Stimulated activated CD4-positive, alpha-beta T cell treated with anti-CD3 and anti-CD28 coated beads, Interleukin-12 subunit alpha, Interleukin-12 subunit beta, amount 100 ng/mL, for 48 hours (primary cell): ENCODE measurements at places on chromosomes 7 and 10.

DNA sequence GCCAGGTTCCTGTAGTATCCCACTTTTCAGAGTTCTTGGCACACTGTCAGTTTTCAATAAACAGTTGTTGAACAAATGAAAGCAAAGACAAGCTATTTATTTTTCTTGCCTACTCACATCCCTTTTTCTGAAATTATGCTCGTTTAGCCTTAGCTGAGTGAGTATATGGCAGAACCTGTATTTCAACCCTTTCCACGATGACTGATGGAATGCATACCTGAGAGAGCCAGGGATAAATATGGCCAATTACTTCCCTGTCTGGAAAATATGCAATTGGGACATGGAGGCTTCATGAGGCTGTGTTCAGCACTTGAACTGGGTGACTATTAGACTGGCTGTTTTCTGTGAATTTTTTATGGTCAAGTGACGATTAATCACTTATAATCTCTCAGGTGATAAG lies 144.5 kb upstream of the POT1 start:
- no peak for DNase-seq

GRCh38 chr7:25861601-25862260 lies 290.3 kb upstream of the NFE2L3 start:
- no peak for DNase-seq

- no peak for DNase-seq
Observed at GRCh38 chr10:116660860-116661259, 40.1 kb downstream of the PNLIPRP2 start.

- DNase-seq: no peak
Observed at GRCh38 chr7:37083311-37084096, 359.2 kb upstream of the AOAH start.

DNA sequence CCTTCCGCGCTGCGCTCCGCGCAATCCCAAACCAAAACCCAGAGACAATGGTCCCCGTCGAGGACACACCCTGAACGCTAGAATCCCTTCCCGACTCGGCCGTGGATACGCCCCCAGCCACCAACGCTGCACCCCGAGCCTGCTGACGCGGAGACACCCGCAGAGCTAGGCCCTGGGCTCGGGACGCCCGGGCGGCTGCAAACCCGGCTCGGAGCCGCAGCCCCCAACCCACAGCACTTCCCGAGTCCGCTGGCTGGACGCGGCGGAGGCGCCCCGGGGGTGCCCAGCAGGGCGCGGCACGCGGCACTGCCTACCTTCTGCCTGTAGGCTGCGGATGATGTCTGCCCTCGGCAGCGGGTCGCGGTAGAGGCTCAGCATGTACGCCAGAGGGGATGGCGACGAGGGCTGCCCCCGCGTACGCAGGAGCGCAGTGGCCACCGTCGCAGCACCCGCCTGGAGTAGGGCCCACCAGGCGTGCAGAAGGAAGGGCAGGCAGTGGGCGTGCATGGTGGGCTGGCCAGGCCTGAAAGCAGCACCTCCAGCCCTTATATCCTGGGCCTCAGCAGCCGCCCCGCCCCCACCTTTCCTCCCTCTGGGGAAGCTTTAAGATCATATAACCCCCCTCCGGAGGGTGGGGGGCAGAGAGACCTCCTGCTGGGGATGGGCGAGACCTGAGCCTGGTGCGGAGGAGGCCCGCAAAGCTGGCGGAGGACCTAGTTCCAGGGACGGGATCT lies at the start of gene NODAL:
Gene NODAL, minus strand, starts transcription at position 521 of the 734 bp plus-strand sequence. Its CDS starts 14 bp downstream, at position 507.
- DNase-seq: no peak
